ENCODE measurements at places on chromosomes 4 and X.

- no peak for DNase-seq
Observed at GRCh38 chr4:165345666-165346417, 18.4 kb downstream of the MSMO1 start.

GRCh38 chr4:8586671-8587468, 5.7 kb upstream of the CPZ start:
- DNase-seq, result no peak

GRCh38 chrX:40278340-40279090, 180.8 kb upstream of the BCOR start:
- peak; percentile 17 for DNase-seq

DNA sequence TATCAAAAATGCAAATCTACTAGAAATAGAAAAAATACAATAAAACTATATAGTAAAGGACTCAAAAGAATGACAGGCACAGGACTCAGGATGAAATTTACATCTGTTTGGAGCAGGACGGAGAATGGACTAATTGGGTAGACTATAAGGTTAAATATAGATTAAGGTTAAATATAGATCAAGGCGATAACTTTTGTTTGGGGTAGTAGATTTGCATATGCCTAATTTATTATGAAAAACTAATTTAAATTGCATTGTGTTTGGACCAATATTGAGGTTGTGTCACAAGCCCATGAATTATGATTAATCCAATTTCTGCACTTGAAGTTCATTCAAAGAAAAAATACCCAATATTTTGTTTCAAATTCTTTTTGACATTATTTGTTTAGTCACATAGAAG, 31.0 kb downstream of the MTHFD2L start:
- no peak for DNase-seq

DNA sequence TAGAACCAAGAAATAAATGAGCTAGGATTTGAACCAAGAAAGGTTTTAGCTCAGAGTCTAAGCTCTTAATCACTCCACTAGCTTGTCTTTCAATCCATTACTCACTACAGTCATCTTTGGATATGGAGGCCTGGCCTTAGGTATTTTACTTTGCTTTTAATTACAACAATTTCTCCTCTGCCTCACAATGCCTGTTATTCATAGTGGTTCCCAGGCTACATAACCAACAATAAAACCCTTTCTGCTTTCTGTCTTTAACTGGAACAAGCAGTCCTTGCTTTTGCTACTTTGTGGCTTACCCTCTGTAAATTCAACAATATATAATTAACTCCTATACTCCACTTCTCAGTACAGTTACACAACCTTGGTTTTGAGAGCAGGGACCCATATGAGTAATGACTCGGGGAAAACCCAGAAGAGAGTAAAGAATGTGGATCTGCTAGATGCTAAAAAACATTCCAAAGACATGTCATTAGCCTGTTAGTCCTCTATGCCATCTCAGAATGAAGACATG, 94.7 kb upstream of the NAP1L5 start:
- no peak for DNase-seq

DNA sequence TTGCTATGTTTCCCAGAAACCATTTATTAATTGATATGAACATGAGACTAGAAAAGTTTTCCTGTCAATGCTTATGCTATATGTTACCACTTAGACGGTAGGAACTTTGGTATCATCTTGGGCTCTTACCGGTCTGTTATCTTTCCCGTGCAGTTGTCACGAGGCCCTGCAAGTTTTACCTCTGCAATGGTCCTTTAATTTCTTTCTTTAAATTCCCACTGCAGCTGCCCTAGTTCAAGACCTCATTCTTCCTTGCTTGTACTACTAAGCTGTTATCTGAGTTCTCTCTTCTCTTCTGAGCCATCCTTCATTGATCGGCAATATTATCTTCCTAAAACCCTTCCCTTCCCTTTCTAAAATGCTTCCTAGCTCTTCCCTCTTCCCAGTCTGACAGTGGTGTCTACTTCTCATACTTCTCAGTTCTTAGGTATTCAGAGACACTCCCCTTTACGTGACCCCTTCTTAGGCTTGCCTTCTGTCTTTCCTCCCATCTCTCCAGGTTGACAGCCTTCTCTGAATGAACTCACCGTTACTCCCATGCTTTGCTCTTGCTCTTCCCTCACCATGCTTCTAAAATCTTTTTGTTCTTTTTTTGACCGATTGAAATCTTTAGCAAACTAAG, 27.5 kb downstream of the MAGEA1 start:
- DNase-seq, result no peak

DNA sequence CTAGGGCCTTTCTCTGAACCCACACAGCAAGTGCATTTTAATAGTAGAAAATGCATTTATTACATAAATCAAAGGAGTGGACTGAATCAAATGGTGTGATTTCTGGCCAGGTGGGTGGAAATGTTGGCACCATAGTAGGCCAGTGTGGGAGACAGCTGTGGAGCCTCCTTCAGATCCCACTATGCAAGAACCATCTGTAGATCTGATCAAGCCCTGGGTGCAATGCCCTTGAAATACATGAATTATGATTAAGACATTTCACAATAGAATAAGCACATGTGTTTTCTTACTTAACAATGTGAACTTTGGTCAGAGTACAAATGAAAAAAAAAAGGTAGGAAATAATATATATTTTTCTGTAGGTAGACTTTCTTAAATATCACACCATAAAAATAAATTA, 204.3 kb downstream of the PCDH7 start:
- no peak for DNase-seq

DNA sequence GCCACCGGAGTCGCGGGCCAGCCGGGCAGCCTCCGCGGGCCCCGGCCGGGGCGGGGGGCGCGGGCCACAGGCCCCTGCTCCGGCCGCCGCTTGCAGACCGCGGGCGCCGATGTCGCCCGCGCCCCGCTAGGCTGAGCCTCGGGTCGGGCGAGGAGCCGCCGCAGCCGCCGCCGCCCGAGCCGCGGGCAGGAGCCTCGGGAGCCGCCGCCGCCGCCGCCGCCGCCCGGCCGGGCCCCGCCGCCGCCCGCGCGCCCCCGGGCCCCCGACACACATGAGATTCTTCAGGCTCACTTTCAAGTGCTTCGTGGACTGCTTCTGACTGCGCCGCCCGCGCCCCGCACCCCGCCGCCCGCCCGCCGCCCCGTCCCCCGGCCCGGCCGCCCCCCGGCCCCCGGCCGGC, 345 bp downstream of the SLC6A8 start:
- DNase-seq, result no peak

GRCh38 chr4:40223343-40223742, 26.5 kb downstream of the RHOH start:
- no peak for DNase-seq

DNA sequence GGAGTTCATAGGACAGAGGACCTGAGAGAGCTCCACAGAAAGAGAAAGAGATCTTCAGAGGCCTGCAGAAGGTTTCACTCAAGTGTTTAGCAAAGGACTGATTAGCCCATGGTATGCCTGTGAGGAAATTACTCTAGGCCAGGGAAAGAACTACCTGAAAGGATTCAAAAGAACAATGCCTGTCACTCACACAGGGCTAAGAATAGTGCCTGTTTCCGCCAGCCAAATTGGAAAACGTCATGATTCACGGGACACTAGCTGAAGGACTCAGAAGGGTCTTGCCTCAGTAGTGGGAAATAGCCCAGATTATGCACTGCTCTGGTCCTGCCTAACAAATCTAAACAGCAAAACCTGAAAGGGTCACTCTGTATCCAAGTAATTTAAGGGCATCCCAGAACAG, 21.1 kb downstream of the SYTL4 start:
- no peak for DNase-seq

DNA sequence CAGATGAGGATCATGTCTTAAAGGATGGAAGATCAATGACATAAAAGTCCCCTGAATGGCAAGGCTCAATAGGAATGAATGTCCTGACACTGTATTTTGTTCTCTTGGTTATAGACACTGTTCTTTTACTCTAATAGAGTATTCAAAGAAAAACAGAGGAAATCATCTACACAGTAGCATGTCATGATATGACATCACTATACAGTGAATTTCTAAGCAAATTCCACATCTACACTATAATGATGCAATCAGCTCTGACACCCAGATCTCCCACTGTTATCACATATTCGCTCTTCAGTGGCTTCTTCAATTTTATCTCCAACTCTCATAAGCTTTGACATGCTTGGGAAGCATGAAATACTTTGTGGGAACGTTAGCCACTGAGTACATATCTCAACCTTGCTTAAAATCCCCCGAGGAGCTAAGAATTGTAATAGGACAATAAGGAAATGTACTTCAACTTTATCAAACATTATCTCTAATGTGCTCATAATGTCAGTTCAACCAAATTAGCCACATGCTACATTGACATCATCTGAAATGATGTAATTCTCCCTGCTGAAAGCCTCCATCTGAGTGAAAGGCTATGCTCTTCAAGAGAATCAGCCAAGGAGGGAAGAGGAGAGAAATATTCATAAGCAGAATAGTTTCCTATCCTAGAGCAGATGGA, 139.6 kb upstream of the PTCHD1 start:
- DNase-seq, result no peak

- no peak for DNase-seq
Observed at GRCh38 chr4:2082118-2082517, 23.0 kb downstream of the NAT8L start.

GRCh38 chrX:16014171-16014570, 109.2 kb upstream of the GRPR start:
- no peak for DNase-seq

- no peak for DNase-seq
Observed at GRCh38 chr4:22339491-22339890, 176.4 kb downstream of the ADGRA3 start.

DNA sequence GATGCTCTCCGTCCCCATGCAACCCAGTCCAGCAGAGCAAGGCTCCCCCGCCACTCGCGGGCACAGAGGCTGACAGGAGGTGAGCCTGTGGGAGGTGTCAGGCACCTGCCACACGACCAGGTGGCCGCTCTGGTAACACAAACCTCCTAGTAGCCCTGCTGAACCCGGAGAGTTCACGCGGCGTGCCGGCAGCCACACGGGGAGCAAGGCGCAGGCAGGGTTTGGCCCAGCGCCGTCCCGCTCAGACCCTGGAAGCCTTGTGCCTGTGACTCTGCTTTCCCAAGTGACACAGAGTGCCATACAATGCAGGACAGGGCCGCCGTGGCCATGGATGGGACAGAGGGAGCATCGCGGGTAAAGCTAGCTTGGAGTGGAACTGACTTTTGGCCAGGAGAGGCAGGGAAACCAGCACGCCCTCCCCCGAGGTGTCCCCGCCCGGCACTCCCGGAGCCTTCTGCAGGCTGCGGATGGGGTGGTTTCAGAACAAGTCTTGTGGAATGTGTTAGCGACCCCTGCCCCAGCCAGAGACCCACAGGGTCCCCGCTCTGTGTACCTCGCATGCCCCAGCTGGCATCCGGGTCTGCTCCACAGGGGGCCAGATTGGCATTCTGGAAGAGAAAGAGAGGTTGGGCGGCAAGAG, 44.7 kb upstream of the AFAP1 start:
- no peak for DNase-seq

- DNase-seq, result no peak
Observed at GRCh38 chr4:5098176-5098575, 46.9 kb downstream of the STK32B start.

- DNase-seq, result no peak
Observed at GRCh38 chr4:20639346-20639745, 60.9 kb upstream of the PACRGL start.

DNA sequence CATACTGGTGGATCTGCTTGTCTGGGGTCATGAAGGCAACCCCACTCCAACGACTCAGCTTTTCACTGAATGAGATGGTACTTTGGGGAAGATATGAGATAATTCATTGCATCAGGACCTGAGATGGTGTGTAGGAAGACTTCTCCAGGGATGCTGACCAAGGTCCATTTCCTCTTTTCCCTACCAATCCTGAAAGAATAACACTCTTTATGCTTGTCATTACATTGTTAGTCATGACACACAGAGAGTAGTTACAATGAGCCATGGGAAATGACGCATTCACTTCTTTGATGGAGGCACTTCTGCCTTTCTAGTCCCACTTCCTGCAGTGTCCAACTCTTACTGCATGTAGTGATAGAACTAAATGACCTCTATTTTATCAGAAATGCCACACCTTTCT, 58.6 kb downstream of the AREG start:
- no peak for DNase-seq

GRCh38 chr4:127217586-127218229, 415.0 kb upstream of the INTU start:
- DNase-seq, result no peak

DNA sequence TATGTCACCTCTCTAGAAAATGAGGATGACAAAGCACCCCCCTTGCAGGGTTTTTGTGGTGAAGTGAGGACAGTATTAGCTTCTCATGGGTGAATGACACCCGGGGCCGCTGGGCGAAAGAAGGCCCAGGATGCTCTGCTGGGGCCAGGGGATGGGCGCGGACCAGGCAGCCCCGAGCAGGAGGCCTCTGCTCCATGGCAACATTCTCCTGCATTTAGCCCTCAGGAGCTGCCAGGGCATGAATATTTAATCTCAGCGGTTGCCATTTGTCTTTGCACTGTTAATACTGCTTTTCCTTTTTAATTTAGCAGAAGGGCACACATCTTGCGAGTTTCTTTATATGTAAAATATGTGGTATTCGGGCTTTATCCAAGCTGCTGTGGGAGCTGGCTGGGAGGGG, 30.3 kb upstream of the PSAPL1 start:
- DNase-seq, result no peak

DNA sequence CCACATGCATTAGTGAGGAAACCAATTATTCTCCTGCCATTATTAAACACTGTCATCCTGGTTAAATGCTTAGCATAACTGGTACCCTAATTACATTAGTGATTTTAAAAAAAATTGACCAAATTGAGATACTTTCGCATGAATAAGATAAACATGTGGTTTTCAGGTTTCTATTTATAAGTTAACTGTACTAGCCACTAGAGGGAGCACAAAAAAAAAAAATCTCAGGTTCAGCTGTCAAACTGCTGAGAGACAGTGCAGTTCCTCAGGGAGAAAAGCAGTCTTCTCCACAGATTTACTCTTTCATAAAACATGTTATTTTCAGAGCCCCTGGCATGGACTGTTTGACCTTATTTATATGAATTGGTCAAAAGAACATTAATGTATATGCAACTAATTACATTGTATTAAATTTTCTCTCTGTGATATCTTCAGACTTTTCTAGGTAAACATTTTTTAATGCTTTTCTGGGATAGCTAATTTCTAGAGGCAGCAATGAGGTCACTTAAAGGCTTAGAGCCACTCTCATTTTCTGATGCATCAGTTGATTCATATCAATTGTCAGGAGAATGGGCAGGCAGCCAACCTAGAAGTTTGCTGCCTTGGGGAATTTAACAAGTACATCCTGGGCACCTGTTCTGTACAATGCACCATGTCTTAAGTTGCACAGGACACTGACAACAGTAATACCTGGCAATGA, 167.5 kb downstream of the CDS1 start:
- DNase-seq, result no peak

Data from activated T-cell treated with anti-CD3 and anti-CD28 coated beads for 48 hours (primary cell).